ENCODE measurements at places on chromosomes 2 and 18.
A peak's percentile ranks its signal among the peaks of the same experiment; 100 is the strongest.

- DNase-seq: no peak
Observed at GRCh38 chr2:230226051-230226551, 565 bp downstream of the SP140 start.

- DNase-seq: peak; percentile 32
Observed at GRCh38 chr2:196372811-196373664, 201.7 kb upstream of the STK17B start.

DNA sequence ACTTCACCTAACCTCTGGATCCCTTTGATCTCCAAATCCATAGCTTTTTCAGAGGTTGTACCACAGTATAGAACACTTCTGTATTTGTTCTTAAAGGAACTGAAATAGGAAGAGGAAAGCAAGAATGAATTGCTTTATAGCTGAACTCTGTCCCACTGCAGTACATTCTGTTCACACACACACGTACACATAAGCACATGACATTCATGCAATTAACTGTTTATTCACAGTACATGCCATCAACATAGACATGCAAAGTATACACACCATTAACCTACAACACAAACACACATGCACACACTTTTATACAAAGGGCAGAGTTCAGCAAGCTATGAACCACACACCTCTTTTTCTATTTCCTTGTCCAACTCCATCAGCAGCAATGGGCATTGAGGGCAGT lies 43.2 kb downstream of the MRPL33 start:
- no peak for DNase-seq

- no peak for DNase-seq
Observed at GRCh38 chr2:118853129-118853640, 5.7 kb upstream of the EN1 start.

- DNase-seq: peak; percentile 71
Observed at GRCh38 chr2:149017116-149017985, 21.1 kb upstream of the LYPD6B start.
